CD4-positive, alpha-beta T cell treated with Interleukin-1 beta for 1 hour (primary cell): ENCODE measurements at places on chromosomes 2 and 18.

GRCh38 chr2:199778655-199779054 lies 72.3 kb downstream of the FTCDNL1 start:
- DNase-seq, result no peak

- no peak for DNase-seq
Measured at GRCh38 chr2:55966401-55967118, 43.0 kb upstream of the EFEMP1 start.

GRCh38 chr2:149953627-149954026 lies 366.1 kb upstream of the MMADHC start:
- DNase-seq, result no peak

GRCh38 chr2:241048149-241048948 lies 49.9 kb downstream of the SNED1 start:
- DNase-seq, result no peak

- no peak for DNase-seq
Measured at GRCh38 chr2:53724536-53724935, 43.1 kb upstream of the CHAC2 start.

- no peak for DNase-seq
Measured at GRCh38 chr2:38631976-38632375, 29.2 kb upstream of the HNRNPLL start.

DNA sequence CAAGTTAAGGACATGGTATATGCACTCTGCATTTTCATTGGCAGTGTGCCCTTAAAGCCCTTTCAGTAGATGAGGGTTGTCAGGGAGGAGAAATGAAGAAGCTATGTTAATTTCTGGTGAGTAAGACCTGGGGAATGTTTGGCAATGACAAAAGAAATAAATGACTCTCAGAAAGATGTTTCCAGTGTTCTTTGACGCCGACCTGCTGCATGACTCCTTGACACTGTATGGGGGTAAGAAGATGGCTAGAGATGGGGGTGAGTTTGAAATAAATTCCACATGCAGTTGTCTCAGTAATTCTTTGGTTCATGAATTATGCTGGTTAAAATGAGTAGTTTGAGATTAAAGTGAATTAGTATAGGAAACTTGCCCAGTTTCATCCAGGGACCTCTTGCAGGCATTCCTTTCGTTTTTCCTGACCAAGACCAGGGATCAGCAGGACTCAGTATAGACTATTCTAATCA lies 5.9 kb downstream of the CCDC121 start:
- DNase-seq, result no peak

- DNase-seq, result no peak
Measured at GRCh38 chr2:187354661-187355060, 93.4 kb downstream of the CALCRL start.

- no peak for DNase-seq
Measured at GRCh38 chr2:135144343-135144742, 92.3 kb downstream of the RAB3GAP1 start.

GRCh38 chr2:176817061-176817565 lies 395.5 kb upstream of the HNRNPA3 start:
- DNase-seq, result no peak

DNA sequence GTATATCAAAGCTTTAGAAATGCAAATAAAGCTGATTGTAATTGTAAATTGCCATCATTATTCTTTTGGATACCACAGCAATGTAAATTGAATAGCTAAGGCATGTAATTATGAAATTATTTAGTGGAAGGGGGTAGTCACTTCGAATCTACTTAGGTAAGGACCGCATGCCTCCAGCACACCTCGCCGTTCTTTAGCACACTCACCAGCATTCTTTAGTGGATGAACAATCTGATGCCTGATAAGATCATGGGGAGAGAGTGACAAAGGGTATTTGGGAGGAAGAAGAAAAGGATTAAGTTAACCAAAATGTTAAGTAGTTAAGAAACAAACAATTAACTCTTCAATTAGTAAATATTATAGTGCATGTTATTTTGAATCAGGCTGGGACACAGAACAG lies 46.4 kb upstream of the DSC1 start:
- no peak for DNase-seq

DNA sequence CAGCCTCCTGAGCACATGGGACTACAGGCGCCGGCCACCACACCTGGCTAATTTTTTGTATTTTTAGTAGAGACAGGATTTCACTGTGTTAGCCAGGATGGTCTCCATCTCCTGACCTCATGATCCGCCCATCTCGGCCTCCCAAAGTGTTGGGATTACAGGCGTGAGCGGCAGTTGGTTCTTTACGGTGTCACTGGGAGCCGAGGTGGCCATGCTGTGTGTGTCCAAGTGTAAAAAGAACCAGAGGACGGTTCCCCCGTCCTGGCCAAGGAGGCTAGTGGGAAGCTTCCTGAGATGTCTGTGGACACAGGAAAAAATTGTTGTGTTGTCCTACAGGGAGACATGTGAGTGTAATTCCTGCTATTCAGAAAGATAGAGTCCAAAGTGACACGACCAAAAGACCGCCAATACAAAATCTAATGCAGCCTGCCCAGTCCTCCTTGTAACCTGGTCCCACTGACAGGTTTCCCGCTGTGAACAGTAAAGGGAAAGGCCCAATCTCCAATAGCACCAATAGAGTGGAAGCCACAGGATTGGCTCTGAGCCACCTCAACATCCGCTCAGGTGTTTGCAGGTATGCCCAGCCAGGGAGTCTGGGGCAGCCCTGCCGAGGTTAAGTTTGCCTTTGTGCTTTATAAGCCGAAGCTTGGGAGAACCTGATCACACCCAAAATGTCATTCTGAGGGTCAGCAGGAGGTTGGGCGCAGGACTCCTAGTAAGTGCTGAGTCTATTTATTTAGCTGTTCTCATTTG lies 40.6 kb downstream of the NCK2 start:
- DNase-seq, result no peak

GRCh38 chr2:148240838-148241237 lies 219.9 kb downstream of the MBD5 start:
- DNase-seq, result no peak

DNA sequence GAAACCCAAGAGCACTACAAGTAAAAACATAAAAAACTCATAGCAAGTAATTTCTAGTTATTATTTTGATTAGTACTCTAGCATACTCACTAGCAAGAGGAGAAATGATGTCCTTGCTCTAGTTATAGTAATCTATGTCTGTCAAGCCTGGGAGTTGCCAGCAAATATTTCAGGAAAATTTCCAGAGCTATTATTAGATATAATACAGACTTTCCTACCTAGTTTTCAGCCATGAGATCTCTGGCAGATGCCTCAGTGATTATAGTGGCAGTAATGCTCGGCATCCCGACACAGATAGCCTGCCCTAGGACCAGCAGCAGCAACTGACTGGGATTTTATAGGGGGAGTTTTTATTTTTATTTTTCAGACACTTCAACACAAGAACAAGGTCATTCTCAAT lies 224.4 kb downstream of the ZNF385B start:
- no peak for DNase-seq

GRCh38 chr2:8851811-8852560 lies 14.6 kb upstream of the KIDINS220 start:
- DNase-seq, result no peak
